IPS DF 6.9 (cell line): ENCODE measurements at places on chromosomes 7 and 10.

DNA sequence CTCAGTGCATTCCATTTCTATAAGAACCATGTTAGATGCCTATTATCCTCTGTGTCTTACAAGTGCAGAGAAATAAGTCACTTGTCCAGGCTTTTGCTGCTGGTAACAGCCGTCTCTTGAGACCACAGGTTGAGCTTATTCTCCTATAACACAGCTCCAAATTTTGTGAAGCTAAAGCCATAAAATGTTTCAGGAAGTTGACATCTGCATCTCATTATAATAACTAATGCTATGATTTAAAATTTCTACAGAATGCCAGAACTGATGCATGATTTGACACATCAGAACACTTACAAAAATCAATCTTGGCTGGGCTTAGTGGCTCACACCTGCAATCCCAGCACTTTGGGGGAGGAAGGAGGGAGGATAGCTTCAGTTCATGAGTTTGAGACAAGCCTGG, 986.9 kb downstream of the TYW1 start:
- no peaks in the 10 kb centered on the region for H3K4me1 ChIP-seq
- no peak for DNase-seq
- no peak overlapping the region for H3K4me3 ChIP-seq
- H3K27ac ChIP-seq, result no peak overlapping the region
- H3K36me3 ChIP-seq, result no peaks in the 10 kb centered on the region
- no peaks in the 10 kb centered on the region for H3K27me3 ChIP-seq

- no peaks in the 10 kb centered on the region for H3K27me3 ChIP-seq
- H3K36me3 ChIP-seq, result no peaks in the 10 kb centered on the region
- H3K4me1 ChIP-seq, result no peaks in the 10 kb centered on the region
- H3K4me3 ChIP-seq, result no peak overlapping the region
Observed at GRCh38 chr7:84949501-84949900, 237.4 kb downstream of the SEMA3D start.

GRCh38 chr10:71088054-71088453, 124.3 kb upstream of the UNC5B start:
- H3K4me3 ChIP-seq, result no peak overlapping the region
- H3K36me3 ChIP-seq, result no peaks in the 10 kb centered on the region; the same call in 1 of the 2 replicates
- no peaks in the 10 kb centered on the region for H3K4me1 ChIP-seq
- no peak for DNase-seq

DNA sequence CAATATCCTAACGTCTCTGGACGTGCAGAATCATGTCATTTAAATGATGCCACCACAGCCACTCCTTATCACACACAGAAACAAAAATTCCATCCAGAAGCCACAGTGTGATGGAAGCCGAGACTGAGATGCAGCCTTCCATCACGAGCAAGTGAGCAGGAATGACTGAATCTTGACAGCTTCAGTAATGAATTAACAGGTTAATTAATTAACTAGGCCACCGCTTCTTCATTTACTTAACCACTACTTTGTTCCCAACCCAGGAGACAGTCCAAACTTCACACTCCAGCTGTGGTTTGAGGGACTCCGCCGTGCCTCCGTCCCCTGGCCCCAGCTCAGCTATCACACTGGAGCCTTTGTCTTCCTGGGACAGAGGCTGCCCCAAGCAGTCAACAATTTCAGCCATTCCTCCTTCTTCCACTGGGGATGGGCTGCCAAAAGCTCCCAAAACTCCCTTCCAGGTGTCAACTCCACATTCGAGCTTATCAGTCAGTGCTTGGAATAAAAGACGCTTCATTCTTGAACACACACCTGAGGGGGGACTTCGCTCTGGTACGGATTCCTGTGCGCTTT, 65.9 kb downstream of the FGFR2 start:
- H3K4me1 ChIP-seq, result peaks cover 1% of the 10 kb centered on the region; the same call in 1 of the 2 replicates
- no peak overlapping the region for H3K27ac ChIP-seq
- DNase-seq, result no peak
- H3K27me3 ChIP-seq, result no peaks in the 10 kb centered on the region
- no peak overlapping the region for H3K4me3 ChIP-seq

GRCh38 chr7:2006231-2006771, 226.4 kb downstream of the MAD1L1 start:
- DNase-seq, result no peak
- H3K4me1 ChIP-seq, result no peaks in the 10 kb centered on the region; the same call in 1 of the 2 replicates
- H3K27ac ChIP-seq, result no peak overlapping the region

DNA sequence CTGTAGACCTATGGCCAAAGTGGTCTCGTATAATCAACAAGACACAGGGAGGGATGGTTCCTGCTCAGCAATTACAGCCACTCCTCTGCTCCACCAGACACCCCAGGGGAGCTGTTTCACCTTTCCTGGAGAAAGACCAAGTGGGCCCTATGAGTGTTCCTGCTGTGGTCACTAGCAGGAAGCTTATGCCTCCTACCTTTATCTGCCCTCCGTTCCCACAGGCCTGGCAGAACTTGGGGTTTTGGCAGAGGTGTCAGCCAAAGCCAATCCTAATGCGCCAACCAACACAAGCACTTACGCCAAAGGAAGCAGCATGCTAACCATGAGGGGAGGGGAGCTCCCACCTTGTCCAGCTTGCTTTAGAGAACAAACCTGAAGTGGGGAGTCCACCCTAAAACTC, 31.2 kb downstream of the XPNPEP1 start:
- DNase-seq, result no peak
- no peaks in the 10 kb centered on the region; the same call in 1 of the 2 replicates for H3K4me1 ChIP-seq
- H3K27ac ChIP-seq, result no peak overlapping the region
- no peaks in the 10 kb centered on the region for H3K27me3 ChIP-seq
- H3K4me3 ChIP-seq, result no peak overlapping the region

- no peaks in the 10 kb centered on the region for H3K27me3 ChIP-seq
- no peak overlapping the region for H3K4me3 ChIP-seq
- no peaks in the 10 kb centered on the region; the same call in 1 of the 2 replicates for H3K4me1 ChIP-seq
- H3K27ac ChIP-seq, result no peak overlapping the region
- H3K36me3 ChIP-seq, result no peaks in the 10 kb centered on the region; the same call in 1 of the 2 replicates
Observed at GRCh38 chr7:929311-929711, 25.2 kb downstream of the ADAP1 start.

DNA sequence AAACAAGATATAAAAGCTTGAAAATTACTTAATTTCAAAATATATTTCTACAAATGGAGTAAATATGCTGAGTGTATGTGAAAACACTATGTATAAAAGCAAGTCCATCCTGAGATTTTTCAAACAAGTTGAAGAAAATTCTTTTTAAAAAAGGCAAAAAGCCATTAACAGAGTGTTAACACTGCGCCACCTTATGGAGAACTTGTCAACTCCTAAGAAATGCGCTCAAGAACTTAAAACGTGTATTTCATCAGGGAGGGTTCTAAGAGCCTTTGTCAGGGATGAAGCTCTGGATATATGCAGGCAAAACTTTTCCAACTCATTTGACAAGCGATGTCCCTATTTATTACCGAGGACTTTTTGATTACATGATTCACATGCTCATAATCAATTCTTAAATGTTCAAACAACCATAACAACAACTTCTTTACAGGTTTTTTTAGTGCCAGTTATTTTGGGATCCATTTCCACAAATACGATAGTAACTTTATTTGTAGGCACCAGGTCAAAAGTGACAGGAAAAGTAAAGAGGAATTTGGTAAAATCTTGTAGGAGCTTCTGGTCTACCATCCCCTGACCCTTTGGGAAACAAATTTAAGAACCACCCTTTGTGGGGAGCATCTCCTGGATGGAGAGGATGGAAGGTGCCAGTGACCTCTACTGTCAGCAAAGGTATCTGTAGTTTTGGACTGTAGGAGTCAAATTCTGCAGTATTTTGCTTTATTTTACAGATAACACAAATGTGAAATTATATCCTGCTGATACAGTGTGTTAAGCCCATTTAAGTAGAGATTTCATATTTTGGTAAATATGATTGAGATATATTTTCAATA, 23.2 kb downstream of the CALCR start:
- H3K27me3 ChIP-seq, result no peaks in the 10 kb centered on the region
- no peaks in the 10 kb centered on the region for H3K4me1 ChIP-seq
- no peak for DNase-seq
- no peak overlapping the region for H3K27ac ChIP-seq
- no peak overlapping the region for H3K4me3 ChIP-seq

DNA sequence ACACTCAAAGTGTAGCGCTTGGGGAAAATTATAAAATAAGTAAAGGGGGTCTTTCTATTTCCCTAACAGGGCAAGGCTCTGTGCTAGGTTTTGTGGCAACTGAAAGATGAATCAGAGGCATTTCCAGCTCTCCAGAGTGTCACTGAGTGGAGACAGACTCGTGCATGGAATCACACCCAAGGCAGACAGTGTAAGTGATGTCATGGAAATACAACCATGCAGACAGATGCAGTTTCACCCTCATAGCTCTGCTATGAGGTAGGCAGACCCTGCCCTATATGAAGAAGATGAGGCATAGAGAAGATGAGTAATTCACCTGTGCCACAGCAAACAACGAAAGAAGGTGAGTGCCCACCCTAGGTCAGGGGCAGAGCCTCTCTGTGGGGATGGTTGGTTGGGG, 57.2 kb upstream of the PITRM1 start:
- H3K36me3 ChIP-seq, result no peaks in the 10 kb centered on the region
- H3K4me1 ChIP-seq, result no peaks in the 10 kb centered on the region
- H3K27me3 ChIP-seq, result no peaks in the 10 kb centered on the region
- DNase-seq, result no peak
- no peak overlapping the region for H3K27ac ChIP-seq

DNA sequence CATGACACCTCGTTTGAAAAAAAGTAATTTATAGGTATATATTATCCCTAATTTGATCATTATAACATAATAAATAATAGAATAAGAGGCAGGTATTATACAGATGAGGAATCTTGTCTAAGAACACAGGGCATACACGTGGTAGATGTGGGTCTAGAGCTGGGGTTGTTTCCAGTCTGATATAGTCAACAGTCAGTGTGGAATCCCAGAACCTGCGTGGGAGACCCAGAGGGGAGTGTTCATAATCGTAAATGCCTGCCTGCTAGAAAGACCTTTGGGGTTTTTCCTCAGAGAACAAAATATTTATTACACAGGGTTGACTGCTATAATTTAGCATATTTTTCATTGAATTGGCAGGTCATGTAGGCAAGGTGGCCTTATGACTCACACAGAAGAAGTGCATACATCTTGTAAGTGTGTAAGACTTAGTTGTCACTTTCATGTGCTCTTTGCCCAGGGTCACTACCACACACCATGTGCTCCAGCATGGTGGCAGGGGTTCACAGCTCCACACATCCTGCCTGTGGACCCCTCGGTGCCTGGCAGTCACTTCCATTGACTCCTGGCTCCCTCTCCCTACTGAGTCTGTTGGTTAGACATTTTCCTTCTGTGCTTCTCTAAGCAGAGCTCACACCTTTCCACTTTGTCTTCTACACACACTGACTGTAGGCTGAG, 94.9 kb upstream of the IKZF1 start:
- DNase-seq, result no peak
- no peaks in the 10 kb centered on the region for H3K27me3 ChIP-seq
- no peaks in the 10 kb centered on the region for H3K4me1 ChIP-seq
- no peak overlapping the region for H3K27ac ChIP-seq

GRCh38 chr7:123679614-123680013, 23.9 kb downstream of the LMOD2 start:
- no peaks in the 10 kb centered on the region for H3K36me3 ChIP-seq
- no peaks in the 10 kb centered on the region for H3K27me3 ChIP-seq
- no peak overlapping the region for H3K27ac ChIP-seq
- no peak overlapping the region for H3K4me3 ChIP-seq

- H3K27me3 ChIP-seq, result no peaks in the 10 kb centered on the region
- peaks cover 3% of the 10 kb centered on the region; the same call in 1 of the 2 replicates for H3K4me1 ChIP-seq
- no peak overlapping the region for H3K4me3 ChIP-seq
- H3K27ac ChIP-seq, result no peak overlapping the region
- H3K36me3 ChIP-seq, result no peaks in the 10 kb centered on the region
Observed at GRCh38 chr7:823649-824048, 8.6 kb upstream of the SUN1 start.

- H3K4me3 ChIP-seq, result no peak overlapping the region
- no peak overlapping the region for H3K27ac ChIP-seq
- no peak for DNase-seq
- H3K36me3 ChIP-seq, result no peaks in the 10 kb centered on the region
Observed at GRCh38 chr7:44235066-44235465, 34.3 kb downstream of the YKT6 start.

GRCh38 chr10:2851566-2851965, 215.8 kb upstream of the PFKP start:
- H3K27ac ChIP-seq, result no peak overlapping the region
- H3K36me3 ChIP-seq, result no peaks in the 10 kb centered on the region
- no peak overlapping the region for H3K4me3 ChIP-seq
- no peaks in the 10 kb centered on the region for H3K4me1 ChIP-seq
- no peak for DNase-seq
- H3K27me3 ChIP-seq, result no peaks in the 10 kb centered on the region

DNA sequence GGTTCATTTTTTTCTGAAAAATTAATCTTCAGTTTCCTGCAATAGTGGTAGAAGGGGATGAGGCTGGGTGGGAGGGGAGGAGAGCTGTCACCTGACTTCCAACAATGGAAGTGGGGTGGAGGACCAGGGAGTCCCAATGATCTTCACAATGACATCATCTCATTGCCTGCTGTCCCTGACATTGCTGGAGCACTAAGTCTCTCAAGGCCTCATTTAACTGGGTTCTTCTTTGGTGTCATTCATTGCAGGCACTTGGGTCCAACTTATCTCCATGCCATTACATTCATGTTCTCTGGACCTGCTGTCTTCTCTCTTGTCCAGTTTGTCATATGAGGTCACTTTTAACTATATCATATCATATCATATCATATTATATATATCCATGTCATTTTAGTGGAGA, 34.4 kb downstream of the PRTFDC1 start:
- no peak overlapping the region for H3K4me3 ChIP-seq
- H3K27ac ChIP-seq, result no peak overlapping the region
- no peaks in the 10 kb centered on the region for H3K4me1 ChIP-seq
- no peak for DNase-seq

DNA sequence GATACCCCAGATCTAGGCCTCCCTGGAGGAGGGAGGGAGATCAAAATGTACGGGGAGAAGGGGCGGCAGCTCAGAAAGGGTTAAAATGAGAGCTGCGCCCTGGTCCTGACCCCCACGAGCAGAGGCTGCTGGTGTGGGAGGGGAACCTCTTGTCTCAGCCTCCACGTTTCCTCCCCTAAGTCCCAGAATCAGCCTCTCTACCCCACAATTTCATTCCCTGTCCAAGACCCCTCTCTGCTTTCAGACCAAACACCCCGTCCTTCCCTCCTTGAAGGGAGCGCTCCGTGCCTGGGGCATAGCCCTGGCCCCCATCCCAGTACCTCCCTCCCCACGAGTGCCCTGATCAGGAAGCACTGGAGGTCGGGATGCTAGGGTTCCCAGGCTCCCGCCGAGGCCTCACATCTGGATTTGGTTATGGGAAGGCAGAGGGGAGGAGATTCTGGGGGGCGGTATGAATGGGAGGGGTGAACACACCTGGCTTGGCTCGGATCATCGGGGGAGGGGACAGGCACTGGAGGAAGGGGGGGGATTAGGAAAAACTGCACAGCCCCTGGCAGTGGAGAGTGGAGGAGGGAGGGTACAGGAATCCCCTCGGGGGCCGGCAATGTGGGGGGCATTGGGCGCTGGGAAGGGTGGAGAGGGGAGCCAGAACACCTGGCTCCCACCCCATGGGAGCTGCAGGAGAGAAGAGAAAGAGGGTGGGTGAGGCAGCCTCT, 2.7 kb downstream of the EPHB4 start:
- peaks cover 35% of the 10 kb centered on the region for H3K36me3 ChIP-seq
- no peak overlapping the region for H3K4me3 ChIP-seq
- no peak for DNase-seq
- H3K4me1 ChIP-seq, result 0 out of 2 replicates have a peak, but pooled peaks cover 2% of the 10 kb centered on the region
- H3K27me3 ChIP-seq, result no peaks in the 10 kb centered on the region

- no peak overlapping the region for H3K4me3 ChIP-seq
- no peaks in the 10 kb centered on the region for H3K27me3 ChIP-seq
- no peak overlapping the region for H3K27ac ChIP-seq
- peaks cover 4% of the 10 kb centered on the region; the same call in 1 of the 2 replicates for H3K4me1 ChIP-seq
Observed at GRCh38 chr10:78306358-78306757, 272.7 kb downstream of the RPS24 start.

GRCh38 chr10:96271016-96271815, at the start of gene BLNK:
Gene BLNK, minus strand, starts transcription at chr10:96271569. Its CDS starts 171 bp downstream, at chr10:96271398.
- H3K27ac ChIP-seq, result no peak within 1 kb of the TSS
- no peak within 1 kb of the TSS for H3K4me3 ChIP-seq
